Stimulated activated CD4-positive, alpha-beta T cell treated with anti-CD3 and anti-CD28 coated beads, TNF-alpha, amount 100 ng/mL, for 24 hours (primary cell): ENCODE measurements at places on chromosomes 16 and 17.

DNA sequence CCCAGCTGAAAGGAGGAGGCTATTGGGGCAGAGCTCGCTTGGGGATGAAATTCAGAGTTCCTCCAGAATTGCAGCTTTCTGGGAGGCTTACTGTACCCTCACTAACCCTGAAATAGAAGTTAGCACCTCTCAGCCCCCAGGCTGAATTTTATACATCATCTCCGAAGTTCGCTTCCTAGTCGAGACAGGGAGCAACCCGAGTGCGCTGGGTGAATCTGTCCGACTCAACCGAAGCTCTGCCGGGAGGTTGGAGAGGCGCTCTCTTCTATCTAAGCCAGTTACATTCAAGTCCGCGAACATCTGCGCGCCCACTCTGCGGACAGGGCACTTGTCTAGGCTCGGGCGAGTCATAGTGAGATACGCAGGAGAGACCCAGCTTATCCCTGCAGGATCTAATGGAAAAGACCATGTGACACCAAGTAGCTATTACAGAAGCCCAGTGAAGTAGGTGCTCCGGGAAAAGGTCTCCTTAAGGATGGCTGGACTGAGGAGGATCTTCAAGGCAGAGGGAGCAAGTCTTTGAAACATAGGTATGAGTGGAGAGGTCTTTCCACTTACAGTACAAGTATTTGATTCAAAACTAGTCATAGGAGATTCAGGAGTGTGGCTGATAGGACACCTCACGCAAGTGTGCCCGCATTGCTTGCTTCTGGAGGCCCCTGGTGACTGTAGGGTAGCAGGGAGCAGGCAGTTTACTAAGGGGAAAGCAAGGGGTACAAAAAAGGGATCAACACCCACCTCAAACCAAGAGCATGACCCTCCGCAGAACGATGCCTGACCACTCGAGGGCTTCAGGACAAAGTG, 646 bp upstream of the HES7 start:
- no peak for DNase-seq

DNA sequence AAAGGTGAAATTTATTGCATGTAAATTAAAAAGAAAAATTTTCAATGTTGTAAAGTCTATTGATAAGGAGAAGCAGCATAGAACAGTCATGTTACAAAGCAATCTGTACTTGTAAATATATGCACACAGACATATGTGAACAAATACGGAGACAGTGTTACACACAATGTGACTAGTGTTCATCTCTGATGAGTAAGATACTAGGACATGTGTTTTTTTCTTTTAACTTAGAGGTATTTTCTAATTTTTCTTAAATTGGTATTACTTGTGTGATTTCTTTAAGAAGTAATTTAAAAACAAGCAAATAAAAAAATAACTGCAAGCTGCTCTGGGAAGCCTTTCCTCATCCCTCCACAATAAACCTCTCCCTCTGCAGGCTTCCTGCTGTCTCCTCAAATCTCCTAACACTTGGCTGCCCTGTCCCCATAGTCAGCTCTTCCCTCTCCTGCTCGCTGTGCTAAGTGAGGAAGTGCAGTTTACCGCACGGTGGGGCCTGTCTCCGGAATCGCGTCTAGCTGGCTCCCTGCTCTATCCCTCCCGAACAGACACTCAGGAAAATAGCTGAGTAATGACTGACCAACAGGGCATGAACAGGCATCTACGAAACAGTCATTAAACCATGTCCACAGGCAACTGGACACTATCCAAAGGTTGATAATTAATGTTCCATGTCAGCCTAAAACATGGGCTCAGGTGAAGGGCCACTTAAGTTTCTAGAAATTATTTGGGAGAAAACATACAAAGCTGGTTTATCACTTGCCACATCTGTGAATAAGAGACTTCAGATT, 35.9 kb downstream of the CMTM4 start:
- no peak for DNase-seq

DNA sequence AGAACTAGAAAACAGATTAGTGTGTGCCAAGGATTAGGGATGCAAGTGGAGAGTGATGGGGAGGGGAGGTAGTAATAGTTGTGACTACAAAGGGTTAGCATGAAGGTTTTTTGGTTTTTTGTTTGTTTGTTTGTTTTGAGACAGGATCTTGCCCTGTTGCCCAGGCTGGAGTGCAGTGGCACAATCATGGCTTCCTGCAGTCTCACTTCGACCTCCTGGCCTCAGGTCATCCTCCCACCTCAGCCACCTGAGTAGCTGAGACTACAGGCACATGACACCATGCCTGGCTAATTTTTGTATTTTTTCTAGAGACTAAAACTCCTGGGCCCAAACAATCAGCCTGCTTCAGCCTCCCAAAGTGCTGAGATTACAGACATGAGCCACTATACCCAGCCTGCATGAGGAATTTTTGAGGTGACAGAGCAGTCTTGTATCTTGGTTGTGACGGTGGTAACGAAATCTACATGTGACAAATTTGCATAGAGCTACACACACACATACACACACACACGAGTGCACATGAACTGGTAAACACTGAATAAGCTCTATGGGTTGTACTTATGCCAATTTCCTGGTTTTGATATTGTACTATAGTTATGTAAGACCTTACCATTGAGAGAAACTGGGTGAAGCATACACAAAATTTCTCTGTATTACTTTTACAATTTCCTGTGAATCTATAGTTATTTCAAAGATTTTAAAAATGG, 59.6 kb upstream of the TOM1L1 start:
- DNase-seq = no peak

DNA sequence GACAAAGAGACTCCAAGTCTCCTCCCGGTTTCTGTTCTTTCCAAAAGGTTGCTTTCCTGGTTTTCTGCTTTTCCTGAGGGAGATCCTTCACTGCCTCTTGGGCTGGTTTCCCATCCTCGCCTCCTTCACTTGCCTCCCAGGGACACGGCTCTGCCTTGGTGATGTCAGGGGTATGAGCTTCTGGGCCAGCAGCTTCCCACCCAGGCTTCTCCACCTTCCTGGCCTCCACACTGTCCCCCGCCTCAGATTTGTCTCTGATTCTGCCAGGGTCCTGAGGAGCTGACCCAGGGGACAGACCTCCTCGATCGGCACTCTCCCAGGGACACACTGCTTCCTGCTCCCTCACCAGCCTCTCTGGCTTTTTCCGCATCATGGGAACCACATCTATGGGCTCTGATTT, 14.5 kb downstream of the GPR179 start:
- DNase-seq = no peak

GRCh38 chr16:59205403-59205802, 471.3 kb upstream of the GOT2 start:
- DNase-seq = no peak

- DNase-seq = no peak
Measured at GRCh38 chr17:78912082-78912481, 9.1 kb upstream of the CEP295NL start.

GRCh38 chr17:20045476-20045875, 36.3 kb downstream of the SPECC1 start:
- no peak for DNase-seq

- no peak for DNase-seq
Measured at GRCh38 chr17:72349491-72349995, 228.7 kb downstream of the SOX9 start.

DNA sequence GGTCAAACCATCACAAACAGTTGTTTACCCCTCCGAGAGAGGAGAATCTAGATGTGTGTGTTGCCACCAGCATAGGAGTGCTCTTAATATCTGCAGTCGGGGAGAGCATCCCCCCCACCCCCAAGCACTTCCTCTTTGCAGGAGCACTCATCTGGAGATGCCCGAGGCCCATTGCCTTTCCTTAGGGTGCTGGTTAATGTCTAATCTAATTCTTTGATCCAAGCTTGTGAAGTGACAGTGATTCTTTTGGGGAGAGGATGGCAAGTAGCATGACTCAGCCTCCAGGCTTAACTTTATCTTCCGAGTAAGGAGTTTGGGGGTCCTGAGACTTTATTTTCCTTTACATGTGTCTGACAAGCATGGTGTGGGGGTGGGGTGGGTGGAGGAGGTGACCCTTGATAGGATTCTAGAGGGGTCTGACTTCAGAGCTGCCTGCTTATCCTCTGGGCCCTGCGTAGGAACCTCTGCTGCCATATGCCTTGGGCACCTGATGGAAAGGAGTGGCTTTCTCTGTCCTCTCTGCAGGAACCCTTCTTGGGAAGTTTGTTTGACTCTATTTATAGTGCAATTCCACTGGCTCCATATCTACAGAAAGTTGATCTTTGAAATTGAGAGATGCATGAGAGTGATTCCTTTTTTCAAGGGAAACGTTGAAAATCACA, 207.1 kb downstream of the SPECC1 start:
- no peak for DNase-seq

DNA sequence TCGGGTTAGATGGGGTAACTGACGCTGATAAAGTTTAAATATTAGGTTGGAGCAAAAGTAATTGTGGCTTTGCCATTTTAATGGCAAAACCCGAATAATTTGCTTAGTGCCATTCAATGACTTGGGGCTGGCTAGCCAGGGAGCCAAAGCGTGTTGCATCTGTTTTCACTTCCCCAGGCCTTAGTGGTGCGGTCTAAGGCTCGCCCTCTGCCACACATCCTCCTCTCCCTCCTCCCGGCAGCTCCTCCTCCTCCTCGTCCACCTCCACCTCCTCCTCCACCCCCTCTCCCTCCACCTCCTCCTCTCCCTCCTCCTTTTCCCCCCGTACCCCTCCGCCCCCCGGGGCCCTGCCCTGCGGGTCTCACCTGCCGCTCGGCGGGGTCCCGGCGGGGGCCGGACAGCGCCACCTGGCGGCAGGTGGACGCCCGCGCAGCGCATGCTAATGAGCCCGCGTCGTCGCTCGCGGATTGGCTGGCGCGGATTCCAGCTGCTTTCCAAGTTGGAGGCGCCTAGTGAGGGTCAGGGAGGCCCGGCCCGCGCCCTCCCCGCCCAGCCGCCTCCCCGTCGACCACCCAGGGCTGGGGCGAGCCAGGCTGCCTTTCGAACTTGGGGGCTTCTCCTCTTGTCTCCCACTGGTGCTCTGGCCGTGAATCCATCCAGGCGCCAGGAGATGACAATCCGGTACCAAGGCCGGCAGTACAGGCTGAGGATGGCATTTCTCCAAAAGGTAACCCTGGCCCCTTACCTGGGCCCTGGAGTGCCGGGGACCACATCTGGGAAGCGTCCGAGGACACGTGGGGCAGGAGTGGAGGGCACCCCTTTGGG, 36.6 kb upstream of the RGS9 start:
- peak; percentile 73 for DNase-seq

DNA sequence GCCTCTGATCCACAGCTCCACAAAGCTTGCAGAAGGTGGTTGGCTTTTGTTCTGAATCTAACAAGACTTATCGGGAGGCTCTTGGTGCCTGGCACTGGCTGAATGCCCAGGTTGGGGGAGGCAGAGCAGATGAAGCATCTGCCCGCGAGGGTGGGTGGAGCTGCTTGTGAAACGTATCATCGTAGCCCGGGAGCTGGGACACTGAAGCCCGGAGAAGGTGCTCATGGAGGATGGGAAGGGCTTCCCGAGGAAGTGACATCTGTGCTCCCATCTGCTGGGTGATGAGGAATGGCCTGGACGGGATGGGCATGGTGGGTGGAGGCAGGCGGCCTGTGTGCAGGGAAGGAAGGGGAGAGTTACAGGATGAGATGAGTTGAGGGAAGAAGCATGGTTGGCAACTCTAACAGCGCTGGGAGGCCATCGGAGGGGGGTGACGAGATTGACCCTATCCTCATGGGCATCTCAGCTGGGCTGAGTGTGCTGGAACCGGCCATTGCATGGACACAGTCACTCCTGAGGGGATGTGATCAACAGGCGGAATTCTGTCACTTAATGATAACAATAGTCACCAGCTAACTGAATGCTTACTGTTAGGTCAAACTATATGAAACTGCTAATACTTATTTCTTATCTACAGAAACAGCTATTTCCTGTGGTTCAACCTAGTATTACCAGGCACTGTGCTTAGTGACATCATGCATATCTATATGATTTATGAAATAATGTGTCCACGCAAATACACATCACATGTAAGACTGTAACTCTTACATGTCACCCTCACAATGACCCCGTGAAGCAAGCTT, 102.7 kb downstream of the ABCC6 start:
- DNase-seq = no peak

- DNase-seq = no peak
Measured at GRCh38 chr17:19321481-19322128, 40.9 kb downstream of the B9D1 start.

DNA sequence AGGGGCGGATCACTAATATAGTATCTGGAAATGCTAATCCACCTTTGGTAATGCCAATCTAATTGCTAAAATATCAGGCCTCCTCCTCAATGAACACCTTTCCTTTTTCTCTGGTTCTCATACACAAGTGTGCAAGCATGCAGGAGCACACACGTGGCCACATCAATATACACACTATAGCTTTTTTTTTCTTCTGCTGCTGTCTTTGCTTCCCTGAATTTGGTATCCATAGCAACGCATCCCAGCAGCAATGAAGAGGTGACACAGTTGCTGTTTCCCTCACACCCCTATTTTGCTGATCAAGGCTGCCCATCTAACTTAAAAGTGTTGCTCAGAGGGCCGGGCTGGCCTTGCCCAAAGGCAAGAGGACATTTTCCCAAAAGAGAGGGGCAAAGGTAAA, 15.4 kb downstream of the NOG start:
- DNase-seq = no peak

GRCh38 chr16:61074324-61074723, 961.9 kb downstream of the CDH8 start:
- no peak for DNase-seq

GRCh38 chr16:61148930-61149329, 887.3 kb downstream of the CDH8 start:
- DNase-seq = no peak

DNA sequence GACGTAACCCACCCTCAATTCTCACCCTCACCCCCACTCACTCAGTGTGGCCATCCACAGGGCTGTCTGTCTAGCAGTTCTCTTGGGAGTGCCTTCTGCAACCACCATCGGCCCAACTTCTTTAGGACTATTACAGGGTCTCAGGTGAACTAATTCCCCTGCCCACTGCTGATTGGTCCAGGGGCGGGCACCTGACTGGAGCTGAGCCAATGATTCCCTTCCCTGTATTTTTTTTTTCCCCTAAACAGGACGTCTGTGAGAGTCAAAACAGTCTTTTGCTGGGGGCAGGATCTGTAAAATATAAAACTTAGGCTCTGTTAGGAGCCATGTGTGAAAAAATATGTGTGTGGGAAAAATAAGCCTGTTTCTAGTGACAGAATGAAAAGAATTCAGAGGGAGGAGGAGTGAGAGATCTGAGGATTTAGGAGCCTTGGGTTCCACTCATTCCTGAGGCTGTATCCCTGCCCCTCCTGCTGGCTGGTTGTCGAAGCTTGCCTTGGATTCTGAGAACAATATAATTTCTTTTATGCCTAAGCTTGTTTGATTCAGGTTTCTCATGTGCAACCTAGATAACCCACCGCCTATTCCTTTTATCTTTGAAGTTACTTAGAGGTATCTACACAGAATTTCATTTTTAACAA, 115.0 kb downstream of the SPACA3 start:
- DNase-seq = no peak

GRCh38 chr17:41935641-41936040, 5.2 kb downstream of the ODAD4 start:
- no peak for DNase-seq

- no peak for DNase-seq
Measured at GRCh38 chr17:78836420-78837021, 4.1 kb downstream of the USP36 start.
